ENCODE measurements at places on chromosomes 6 and 20.
A peak's percentile ranks its signal among the peaks of the same experiment; 100 is the strongest.

DNA sequence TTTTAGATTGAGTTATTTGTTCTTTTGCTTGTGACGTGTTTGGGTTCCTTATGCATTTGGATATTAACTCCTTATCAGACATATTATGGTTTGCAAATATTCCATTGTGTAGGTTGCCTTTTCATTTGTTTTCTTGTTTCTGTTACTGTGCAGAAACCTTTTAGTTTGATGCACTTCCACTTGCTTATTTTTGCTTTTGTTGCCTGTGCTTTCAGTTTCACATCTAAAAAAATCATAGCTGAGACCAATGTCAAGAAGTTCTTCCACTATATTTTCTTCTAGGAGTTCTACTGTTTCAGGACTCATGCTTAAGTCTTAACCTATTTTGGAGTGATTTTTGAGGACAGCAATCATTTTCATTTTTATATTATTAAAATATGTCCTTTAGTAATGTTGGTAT lies 113.5 kb downstream of the EPM2A start:
- no peak for DNase-seq

DNA sequence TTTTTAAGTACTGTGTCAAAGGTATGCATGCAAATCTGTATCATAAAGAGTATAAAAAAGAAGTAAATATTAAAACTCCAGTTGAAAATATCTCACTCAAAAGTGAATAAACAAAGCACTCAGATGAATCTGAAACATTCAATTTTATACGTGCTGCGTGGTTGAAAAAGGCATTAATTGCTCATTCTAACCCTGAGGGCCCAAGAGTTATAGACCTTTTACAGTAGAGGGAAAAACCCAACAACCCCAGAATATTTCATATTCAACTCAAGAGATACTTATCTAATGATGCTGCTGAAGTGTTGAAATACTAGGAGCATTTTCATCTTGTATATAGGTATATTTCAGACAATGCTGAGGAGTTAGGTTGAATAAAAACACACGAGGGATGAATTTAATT lies 862.8 kb upstream of the CITED2 start:
- DNase-seq = no peak

DNA sequence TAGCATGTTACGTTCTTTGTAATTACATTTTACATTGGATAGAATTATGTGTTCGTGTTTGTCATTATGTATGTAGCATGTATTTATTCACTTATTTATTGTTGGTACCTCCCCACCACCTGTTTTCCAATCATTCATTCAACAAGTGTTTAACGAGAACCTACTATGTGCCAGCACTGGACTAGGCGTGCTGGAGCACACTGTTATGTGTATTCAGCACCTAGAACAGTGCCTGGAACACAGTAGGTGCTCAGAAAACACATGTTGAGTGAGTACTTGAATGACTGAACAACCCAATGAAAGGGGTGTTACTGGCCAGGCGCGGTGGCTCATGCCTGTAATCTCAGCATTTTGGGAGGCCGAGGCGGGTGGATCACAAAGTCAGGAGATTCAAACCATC lies 11.3 kb downstream of the ETV7 start:
- DNase-seq = no peak

DNA sequence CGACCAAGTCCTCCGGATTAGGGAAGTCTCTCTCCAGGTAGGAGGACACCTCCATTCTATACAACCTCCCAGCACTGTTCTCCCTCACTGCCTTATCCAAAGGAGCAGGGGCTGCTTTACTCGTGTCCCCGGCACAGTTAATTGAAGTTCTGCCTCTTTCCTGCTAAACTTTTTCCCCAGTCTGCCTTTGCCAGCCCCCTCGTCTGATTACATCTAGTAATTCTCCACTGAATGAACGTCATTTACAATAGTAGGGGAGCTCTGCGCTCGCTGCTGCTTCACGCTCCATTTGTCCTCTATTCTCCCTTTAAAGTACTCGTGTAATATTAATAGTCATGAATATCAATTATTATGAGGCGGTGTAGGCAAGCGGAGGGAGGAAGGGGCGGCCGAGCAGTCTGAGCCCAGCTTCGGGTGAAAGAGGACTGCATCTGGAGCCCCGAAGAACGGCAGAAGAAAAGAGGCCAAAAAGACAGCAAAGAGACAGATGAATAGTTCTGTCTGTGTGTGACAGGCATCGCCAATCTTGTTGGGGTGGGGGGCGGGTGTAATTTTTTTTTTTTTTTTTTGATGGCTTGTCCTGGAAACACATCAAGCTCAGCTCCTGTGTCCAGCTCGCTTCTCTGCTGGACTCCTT lies 2.9 kb downstream of the TFAP2B start:
- DNase-seq = no peak

GRCh38 chr6:41966961-41967311 lies 25.3 kb upstream of the CCND3 start:
- DNase-seq = no peak

GRCh38 chr6:8325743-8326142 lies 109.6 kb downstream of the SLC35B3 start:
- no peak for DNase-seq

DNA sequence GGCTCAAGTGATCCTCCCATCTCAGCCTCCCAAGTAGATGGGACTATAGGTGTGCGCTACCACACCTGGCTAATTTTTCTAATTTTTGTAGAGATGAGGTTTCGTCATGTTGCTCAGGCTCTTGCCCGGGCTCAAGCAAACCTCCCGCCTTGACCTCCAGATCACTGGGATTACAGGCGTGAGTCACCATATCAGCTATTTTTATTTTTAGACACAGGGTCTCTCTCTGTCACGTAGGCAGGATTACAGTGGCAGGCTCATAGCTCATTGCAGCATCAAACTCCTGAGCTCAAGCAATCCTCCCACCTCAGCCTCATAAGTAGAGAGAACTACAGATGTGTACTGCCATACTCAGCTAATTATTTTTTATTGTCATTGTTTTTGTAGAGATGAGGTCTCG lies 41.7 kb downstream of the SLC23A2 start:
- DNase-seq = no peak

- no peak for DNase-seq
Observed at GRCh38 chr6:137193256-137194070, 20.0 kb upstream of the IL22RA2 start.

GRCh38 chr20:62805155-62805710 lies 598 bp downstream of the OGFR start:
- DNase-seq = no peak

DNA sequence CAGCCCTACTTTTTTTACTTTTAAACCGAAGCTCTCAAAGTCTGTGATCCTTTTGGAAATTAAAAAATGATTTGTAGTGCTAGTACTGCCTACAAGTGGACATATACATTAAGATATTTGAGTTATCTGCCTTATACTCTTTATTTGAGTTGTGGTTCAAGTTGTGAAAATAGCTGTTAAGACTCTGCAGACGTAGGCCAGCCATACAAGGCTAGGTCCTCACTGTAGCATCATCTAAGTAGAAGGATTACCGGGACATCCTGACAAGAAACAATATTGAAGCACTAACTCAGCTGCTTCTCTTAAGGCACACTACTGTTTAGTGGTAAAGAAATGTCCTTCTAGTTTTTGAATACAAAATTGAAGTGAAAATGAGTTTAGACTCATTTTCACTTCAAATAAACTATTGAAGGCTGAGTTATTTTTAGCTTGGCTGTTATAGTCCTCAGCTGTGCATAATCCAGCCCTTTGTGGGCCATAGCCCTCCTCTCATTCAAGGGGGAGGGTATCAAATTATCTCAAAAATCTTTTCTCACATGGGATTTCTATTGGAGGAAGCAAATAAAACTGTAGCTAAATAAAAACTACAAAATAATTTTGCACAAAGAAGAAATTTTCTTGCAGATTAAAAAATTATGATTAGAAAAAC lies 68.1 kb downstream of the JAG1 start:
- no peak for DNase-seq

- DNase-seq = no peak
Observed at GRCh38 chr20:9807136-9807535, 31.7 kb downstream of the PAK5 start.

DNA sequence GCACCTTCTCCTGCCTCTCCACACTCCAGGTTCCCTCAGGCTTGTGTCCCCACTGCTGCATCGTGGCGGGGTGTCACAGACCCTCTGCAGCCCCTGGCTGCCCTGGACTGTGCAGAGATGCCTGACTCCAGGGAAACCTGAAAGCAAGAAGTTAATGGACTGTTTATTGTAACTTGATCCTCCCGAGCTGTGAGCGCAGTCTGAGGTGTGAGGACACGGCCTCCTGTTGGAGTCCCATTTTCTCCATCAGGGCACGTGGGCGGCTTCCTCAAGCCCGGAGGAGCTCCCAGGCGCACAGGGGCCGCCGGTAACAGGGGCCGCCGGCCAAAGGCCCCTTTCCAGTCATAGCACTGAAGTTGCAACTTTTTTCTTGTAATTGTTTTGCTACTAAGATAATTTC lies 16.9 kb downstream of the RBM38 start:
- DNase-seq = no peak

DNA sequence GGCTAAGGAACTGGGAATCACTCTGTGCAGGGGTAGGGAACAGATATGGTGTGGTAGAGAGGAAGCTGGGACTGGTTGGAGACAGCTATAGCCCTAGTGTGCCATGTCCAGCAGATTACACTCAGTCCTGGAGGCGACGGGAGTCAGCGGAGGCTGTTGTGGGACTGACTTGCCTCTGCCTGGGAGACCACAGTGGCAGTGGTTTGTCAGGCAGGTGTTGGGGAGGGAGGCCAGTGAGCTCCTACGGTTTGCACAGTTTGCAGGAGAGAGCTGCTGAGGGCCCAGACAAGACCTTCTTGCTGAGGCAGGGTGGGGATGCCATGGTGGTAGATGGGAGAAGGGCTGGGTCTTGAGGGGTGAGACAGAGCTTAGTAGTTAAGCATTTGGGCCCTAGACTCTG lies 4.9 kb downstream of the PLCG1 start:
- no peak for DNase-seq

GRCh38 chr6:35086282-35086632 lies 54.9 kb downstream of the TCP11 start:
- DNase-seq = no peak

DNA sequence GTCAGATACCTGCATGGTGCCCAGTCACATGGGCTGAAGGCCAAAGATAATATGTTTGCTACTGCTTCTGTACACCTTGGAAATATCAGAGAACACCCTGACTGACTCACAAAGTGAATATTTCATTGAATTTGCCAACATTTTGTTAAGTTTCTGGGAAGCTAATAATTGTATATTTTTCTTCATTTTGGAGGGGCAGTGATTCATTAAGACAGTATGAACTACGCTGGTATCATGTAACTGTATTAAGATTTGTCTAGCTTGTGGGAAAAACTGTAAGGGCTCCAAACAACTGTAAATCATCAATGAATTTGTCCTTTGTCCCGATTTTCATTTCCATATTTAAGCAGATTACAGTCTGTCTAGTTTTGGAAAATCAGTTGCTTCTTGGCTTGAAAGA lies 102.3 kb upstream of the CCN2 start:
- DNase-seq = no peak

DNA sequence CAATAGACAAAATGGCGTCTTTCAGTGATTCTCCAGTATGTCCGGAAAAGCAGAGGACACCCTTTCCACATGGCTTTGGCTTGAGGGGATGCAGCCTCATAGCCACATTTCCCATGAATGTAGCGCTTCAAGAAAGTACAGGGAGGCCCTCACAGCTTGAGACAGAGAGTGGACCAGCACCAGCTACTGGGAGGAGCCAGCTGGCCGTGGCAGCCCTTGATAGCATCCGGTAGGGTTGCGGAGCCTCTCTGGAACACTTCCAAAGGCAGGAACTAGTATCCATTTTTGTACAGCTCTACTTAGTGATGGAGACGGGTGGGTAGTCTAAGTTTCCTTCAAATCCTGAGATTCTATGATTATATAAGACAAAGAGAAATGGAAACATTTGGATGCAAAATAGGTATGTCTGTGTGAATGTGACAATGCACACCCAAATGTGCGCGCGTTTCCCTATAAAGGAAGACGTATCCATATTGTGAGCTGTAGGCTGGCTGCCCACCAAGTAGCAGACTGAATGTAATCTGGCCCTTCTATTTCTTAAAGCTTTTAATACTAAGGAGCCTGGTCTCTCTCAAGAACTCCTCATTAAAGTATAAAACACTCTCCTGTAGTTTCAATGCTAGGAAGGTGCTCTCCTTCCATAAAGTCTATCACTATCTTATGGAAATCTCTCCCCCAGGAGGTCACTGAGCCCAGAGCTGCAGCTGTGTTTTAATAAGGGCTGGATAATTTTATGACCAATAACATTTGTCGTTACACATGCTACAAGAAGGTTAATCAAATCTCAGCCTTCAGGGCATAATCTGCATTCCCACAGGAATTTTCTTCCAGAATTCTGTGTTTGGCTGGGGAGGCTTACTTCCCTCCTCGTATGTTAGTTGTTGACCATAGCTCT lies 74.0 kb downstream of the SOBP start:
- DNase-seq = no peak

DNA sequence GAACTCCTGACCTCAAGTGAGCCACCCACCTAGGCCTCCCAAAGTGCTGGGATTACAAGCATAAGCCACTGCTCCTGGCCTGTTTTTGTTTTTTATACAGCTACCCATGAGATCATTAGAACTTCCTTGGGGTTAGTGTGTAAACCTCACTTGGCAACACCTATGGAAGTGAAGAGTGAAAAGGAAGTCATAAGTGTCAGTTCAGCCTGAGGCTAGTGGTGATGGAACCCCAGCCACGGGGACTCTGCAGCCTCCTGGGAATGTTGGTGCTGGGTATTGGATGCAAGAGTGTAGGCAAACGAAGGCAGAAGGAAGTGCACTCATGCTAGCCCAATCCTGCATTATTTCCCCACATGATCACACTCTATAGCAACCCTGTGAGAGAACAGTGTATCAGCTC lies 33.6 kb upstream of the FUCA2 start:
- peak; percentile 30 for DNase-seq

DNA sequence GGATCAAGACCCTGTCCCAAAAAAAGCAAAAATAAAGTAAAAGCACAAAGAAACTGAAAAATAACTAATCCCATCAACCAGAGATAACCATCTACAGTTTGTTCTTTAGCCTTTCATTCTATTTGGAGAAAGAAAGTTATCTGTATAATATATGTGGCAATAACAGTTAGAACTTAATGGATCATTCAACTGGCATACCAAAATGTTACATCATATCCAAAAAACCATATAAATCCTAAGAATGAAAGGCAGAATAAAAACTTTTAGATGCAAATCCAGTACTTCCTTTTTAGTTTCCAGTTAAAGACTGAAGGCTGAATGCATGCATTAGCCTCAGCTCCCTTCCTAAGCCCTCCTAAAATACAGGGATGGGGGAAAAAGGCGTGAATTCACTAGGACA lies 25.2 kb downstream of the ILRUN start:
- no peak for DNase-seq

GRCh38 chr6:106574741-106575458 lies 54.4 kb downstream of the RTN4IP1 start:
- DNase-seq = no peak

DNA sequence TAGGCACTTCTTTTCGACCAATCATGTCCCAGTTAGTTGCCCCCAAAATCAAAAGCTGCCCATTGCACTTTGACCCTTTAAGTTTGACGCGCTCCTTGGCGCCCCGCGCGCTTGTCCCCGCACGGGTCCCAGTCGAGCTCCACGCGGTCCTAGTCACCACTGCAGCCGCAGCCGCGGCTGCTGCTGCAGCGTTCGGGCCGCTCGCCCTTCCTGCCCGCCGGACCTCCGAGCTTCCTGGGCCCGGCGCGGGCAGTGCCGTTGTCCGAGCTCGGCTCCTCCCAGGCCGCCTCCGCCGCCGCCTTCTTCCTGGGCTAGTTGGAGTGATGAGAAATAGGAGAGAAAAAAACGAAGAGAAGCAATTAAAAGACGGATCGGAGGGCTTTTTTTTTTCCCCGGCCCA lies 185.7 kb upstream of the COL21A1 start:
- DNase-seq = no peak

GRCh38 chr20:36527331-36528125 lies 13.8 kb upstream of the MYL9 start:
- DNase-seq = no peak

GRCh38 chr20:707451-708110 lies 32.0 kb upstream of the SCRT2 start:
- no peak for DNase-seq

All from CD4-positive, alpha-beta T cell treated with Interleukin-21 for 1 hour (primary cell).